Stimulated activated CD4-positive, alpha-beta T cell treated with anti-CD3 and anti-CD28 coated beads, Interleukin-4, amount 100 ng/mL, for 48 hours (primary cell): ENCODE measurements at places on chromosomes 11 and 22.

DNA sequence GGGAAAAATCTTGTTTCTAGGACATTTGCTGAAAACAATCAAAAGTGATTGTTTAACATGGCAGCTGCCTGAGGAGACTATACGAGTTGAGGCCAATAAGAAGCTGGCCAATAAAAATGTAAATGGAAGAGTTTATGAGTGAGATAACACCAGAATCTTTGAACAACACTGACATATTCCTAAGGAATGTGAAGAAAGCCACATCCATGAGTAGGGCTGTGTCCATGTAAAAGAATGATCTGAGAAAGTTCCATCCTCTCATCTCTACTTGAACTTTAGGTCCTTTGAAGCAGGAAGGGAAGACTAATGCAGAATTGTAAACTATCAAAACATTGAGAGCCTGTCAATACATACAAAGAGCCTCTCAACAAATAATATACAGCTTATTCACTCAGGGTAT lies 6.9 kb upstream of the CHORDC1 start:
- no peak for DNase-seq

DNA sequence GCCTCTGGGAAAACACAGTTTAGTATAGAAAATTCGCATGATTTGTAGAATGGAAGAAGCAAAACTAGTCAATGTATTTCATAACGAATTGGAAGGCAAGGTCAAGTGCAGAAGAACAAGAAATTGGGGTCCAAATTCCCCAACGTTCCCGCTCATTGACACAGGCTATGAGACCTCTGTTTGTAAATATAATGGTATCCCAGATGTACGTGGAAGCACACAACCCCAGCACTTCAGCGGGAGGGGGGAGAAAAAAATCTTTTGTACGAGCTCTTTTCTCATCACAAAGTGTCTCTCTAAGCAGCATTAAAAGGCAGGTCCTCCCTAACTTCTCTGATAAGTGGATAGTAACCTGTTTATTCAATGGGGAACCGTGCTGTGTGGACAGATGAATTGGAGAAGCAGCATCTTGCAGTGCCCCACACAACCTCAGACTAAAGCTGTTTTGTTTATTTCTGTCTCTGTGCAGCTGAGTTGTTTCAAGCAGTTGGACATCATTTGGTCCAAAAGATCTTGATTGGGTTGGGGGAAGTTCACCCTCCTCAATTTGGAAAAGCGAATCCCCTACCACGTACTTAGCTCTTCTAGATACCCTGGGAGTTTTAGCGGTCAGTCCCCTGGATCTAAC lies 1.1 kb upstream of the GAB2 start:
- DNase-seq = no peak

DNA sequence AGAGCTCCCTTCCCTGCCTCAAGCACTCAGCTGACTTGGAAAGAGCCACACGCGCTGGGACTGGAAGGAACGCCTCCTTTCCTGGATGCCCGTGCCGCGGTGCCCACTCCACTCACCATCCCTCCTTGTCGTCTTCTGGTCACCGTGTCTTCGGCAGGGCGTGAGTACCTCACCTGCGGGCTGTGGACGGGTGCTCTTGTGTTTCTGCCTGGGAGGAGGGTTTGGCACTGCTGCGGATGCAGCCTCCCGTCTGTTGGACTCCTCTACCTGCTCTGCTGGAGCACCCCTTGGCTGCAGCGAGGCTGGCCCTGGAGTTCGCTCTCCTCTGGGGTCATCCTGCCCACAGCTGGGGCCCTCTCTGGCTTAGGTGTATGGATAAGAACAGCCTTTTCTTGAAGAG lies 612.7 kb downstream of the BRD1 start:
- no peak for DNase-seq

DNA sequence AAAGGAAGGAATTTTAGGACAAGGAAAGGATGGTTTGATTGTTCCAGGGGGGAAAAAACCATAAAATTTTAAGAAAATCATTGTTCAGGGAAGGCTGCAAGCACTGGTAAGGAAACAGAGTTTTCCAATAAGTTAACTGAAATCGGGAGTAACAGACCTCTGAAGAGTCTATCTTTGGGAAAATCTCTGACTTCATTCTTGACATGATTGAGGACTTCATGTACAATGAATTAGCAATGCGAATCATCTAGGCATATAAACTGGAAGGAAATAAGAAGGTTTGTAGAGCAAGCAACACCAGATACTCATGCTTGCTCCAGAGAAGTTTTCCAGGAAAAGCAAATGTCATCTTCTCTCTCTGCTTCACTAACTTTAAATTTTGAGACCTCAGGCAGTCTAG lies 18.5 kb downstream of the APLP2 start:
- DNase-seq = no peak

- DNase-seq = no peak
Observed at GRCh38 chr22:44536411-44536810, 38.4 kb upstream of the RTL6 start.

DNA sequence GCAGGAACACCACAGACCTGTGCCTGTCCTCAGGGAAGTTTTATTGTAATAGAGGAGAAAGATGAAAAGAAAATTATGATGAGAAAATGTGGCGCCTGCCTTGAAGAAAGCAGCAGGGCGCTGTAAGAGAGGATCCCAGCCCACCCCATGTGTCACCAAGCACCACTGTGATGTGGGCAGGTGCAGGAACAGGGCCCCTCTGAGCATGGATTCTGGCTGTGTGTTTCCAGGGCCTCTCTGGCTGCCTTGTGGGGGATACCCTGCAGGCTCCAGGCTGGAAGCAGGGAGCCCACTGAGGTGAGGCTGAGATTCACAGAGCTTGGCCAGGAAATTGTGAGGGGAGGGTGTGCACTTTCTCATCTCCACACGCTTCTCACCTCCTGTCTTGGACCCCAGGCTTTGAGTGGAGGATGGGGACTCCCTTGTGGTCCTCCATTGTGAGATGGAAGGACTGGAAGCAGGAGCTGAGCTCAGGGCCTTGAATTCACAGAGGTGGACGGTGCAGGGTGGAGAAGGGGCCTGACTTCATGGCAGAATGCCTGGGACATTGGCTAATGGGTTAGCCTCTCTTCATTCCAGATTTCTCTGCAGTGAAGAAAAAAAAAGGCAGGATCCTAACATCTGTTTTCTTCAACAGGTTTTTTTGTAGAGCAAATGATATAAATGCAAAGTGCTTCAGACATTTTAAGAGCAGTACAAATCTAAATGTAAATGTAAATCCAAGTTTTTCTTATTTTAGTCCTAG lies 246.6 kb upstream of the B3GAT1 start:
- DNase-seq = no peak

GRCh38 chr22:30078320-30079311 lies 1.6 kb upstream of the HORMAD2 start:
- DNase-seq = peak; percentile 11

- no peak for DNase-seq
Observed at GRCh38 chr11:83694191-83694910, 408.2 kb upstream of the CCDC90B start.

DNA sequence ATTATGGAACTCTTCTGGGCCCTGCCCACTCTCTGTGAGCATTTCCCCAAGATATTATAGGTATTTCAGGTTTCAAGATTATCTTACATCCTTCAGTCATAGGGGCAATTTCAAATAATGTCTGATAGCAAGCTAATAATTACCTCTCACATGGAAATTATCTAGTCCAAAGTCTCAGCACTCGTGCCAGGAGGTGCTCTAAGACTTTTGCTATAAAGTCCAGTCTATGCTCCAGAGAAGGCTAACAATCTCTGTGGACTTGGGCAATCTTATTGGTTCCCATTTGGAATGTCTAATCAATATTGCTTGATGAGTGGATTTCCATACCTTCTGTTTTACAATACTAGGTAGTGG lies 5.4 kb downstream of the TREH start:
- no peak for DNase-seq

GRCh38 chr11:36454551-36454940 lies 55.5 kb downstream of the TRAF6 start:
- DNase-seq = no peak
